ENCODE measurements at places on chromosomes 6 and 20. TPM values are rescaled to one million over a fixed set of nuclear protein-coding genes. Genes with fewer than 3 reads are reported as not detected.

The TTLL9 gene
- total RNA-seq = 0.18 TPM

The GSTA3 gene
- total RNA-seq = not detected

The AIF1 gene
- not detected for total RNA-seq

The C20orf204 gene
- not detected for total RNA-seq

Measured in cardiac atrium fibroblast (primary cell).